ENCODE measurements at places on chromosomes 3 and 15.

GRCh38 chr3:150079029-150079739 lies 108.5 kb upstream of the PFN2 start:
- DNase-seq: peak; percentile 74

- DNase-seq: no peak
These were observed 2.2 kb downstream of the GLT8D1 start for GRCh38 chr3:52703341-52703740.

GRCh38 chr3:61269435-61269834 lies 18.2 kb upstream of the FHIT start:
- DNase-seq: no peak

DNA sequence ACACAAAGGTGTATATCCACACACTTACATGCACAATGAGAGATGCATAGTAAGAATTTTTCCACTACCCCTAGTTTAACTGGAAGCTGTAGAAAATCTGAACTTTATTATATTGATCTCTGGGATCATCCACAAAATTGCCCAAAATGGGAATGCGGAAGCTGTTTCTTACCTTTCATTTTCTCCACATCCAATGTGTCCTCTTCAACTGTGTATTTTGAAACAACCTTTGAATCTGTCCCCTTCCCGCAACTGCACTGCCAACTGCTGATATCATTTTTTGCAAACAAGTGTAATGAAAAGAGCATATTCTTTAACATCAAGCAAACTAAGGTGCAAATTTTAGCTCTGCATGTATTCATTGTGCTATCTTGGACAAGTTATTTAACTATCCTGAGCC lies 427.6 kb upstream of the TPRG1 start:
- no peak for DNase-seq

GRCh38 chr3:165658027-165658426 lies 179.2 kb downstream of the BCHE start:
- DNase-seq: no peak

GRCh38 chr3:148718982-148719862 lies 21.5 kb downstream of the AGTR1 start:
- DNase-seq: peak; percentile 35

DNA sequence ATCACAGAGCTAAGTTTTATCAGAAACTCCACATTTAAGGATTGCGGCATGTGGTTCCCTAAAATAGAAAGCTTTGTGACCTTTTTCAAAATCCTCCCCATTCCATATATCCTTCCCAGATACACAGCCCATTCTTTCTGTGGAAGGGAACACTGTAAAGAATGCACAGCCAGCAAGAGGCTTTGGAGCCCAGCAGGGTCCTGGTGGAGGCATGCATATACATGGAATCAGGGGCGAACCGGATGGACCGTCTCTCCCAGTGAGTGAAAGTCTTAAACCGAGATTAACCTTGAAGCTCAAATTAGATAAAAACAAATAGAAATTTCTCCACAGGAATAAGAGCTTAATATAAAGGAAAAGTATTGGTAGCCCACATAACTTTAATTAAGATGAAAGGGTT lies 436.2 kb upstream of the MDFIC2 start:
- no peak for DNase-seq

DNA sequence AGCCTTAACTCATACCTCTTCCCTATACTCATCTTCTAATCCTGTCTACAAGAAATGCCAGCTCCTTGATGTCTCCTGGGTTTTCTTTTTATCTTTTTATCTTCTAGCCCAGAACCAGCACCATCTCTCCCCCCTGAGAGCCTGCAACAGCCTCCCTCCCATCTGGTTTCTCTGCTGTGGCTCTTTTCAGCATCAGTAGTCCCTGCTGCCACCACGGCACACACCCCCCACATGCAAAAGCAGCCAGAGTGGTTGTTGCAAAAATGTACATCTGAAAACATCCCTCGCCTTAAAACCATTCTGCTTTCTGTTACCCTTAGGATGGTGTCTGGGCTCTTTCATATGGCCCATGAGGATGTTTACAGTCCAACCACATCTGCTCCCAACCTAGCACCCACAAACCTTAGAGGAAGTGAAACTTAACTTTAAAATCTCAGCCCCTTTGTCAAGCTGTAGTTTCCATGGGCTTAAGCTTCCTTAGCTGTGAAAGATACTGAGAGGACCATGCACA lies 775 bp downstream of the TTC21A start:
- DNase-seq: no peak

- DNase-seq: no peak
These were observed 33.2 kb downstream of the ANXA2 start for GRCh38 chr15:60364612-60364924.

GRCh38 chr15:94280301-94280700 lies 48.9 kb downstream of the MCTP2 start:
- no peak for DNase-seq

GRCh38 chr15:49900903-49901235 lies 218.2 kb downstream of the ATP8B4 start:
- DNase-seq: no peak

- DNase-seq: no peak
These were observed 32.5 kb upstream of the TM4SF4 start for GRCh38 chr3:149442043-149442442.

- DNase-seq: no peak
These were observed 8.5 kb downstream of the UACA start for GRCh38 chr15:70754862-70755261.

- DNase-seq: no peak
These were observed 8.7 kb downstream of the ZDHHC19 start for GRCh38 chr3:196202516-196202970.

GRCh38 chr3:43372809-43373559 lies 86.6 kb downstream of the SNRK start:
- DNase-seq: no peak

- DNase-seq: no peak
These were observed 43.6 kb downstream of the PDIA5 start for GRCh38 chr3:123110282-123110975.

- DNase-seq: no peak
These were observed 30.1 kb downstream of the FAIM start for GRCh38 chr3:138638641-138639040.

DNA sequence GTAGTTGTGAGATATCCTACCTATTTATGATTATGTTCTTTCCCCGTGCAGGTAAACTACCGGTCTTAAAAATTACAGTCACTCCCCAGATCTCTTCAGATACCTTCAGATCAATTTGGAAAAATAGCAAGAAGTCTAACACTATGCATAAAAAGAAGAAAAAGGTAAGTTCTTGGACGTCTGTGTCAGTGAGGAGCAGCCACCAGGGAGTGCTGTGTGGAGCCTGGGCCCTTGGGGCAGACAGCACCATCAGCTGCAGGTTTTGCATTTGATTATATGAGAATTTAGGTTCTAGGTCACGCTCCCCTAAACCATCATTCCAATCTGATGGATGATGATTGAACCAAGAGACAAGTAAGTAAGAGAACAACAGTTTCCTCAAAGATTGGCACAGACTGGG lies 8.9 kb upstream of the RNF7 start:
- no peak for DNase-seq

- DNase-seq: no peak
These were observed 3.5 kb upstream of the EFCC1 start for GRCh38 chr3:128997486-128998133.

GRCh38 chr3:190502946-190503345 lies 10.9 kb upstream of the IL1RAP start:
- DNase-seq: no peak

- DNase-seq: no peak
These were observed 178.4 kb upstream of the CDIN1 start for GRCh38 chr15:36400936-36401585.

DNA sequence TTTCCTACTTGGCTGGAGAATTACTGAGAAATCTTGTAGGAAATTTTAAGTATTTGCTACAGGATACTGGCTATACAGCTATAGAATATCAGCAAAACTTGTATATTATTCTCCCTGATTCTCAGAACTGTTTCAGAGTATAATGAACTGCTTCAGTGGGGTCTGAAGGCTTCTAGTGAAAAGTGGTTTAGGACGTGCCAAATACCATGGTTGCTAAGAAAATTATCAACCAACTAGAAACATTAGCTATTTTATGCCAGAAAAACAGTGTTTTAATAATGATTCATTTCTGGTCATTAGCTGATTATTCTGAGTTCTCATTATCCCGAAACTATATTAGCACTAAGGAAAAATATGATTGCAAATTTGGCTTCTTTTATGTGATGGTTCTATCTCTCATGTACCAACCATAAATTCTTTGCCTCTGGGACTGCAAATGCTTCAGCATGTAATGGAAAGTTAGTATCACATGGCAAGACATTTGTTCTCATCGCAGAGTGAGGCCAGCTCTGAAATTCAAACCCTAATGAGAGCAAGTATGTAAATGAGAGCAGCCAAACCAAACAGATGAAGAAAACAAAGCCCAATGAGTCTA lies 11.0 kb upstream of the TSC22D2 start:
- DNase-seq: no peak

DNA sequence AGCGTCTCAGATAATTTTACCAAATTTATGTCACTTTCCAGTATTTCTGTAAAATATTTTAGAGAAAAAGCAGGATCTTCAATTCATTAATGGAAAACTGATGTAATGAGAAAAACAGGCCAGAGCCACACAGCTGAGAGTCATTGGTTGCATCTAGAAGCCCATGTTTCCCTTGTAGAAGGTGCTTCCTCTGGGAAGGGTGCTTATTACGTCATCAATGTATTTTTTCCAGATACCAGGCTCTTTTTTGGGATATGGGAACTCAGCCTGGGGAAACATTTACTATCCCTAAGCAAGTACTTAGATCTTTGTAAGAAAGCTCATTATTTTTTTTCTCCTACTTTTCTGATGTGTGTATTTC lies 89.1 kb upstream of the PHLDB2 start:
- no peak for DNase-seq

DNA sequence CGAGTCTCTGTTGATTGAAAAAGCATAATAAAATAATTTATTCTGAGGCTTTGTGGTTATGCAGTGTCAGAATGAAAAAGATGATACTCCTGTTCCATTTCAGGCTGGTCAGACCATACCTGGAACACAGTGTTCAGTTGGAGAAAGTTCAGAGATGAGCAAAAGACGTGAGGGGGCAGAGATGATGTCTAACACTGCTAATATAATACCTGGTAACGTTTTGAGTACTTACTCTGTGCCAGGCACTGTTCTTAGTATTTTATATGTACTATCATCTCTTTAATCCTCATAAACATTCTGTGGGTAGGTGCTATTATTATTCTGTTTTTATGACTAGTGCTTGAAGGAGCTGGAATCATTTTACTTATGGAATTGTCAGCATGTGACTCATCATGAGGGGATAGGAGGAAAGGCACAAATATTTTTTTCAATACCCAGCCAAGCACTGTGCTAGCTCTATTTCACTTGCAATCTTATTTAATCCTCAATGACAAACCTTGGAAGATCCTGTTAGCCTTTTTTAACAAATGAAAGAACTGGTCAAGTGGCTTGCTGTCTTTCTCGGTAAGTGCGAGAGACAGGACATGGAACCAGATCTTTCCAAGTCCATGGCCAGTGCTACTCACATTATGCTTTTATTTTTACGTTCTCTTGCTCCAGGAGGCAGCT lies 31.8 kb downstream of the IQGAP1 start:
- no peak for DNase-seq

DNA sequence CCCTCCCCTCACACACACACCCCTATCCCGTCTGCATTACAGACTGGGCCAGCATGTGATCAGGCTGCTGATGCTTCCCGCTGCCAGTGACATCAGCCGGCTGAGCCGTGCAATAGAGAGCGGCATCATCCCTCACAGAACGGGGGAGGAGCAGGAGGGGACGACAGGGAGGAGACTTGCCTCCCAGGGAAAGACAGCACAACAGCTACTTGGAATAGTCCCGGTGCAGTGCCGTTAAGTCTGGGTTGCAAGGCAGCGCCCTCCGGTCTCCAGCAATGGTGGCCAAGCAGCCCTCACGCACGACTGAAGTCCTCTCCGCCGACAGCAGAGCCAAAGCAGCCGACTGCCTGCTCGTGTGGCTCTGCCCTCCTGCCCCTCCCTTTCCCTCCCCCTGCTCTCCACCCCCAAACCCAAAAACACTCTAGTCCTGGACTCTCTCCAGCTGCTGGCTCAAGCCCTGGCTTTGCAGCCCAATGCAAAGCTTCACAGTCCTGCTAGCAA lies 31.5 kb upstream of the RPS17 start:
- peak; percentile 40 for DNase-seq

GRCh38 chr3:187725224-187725623 lies 20.0 kb downstream of the BCL6 start:
- no peak for DNase-seq

DNA sequence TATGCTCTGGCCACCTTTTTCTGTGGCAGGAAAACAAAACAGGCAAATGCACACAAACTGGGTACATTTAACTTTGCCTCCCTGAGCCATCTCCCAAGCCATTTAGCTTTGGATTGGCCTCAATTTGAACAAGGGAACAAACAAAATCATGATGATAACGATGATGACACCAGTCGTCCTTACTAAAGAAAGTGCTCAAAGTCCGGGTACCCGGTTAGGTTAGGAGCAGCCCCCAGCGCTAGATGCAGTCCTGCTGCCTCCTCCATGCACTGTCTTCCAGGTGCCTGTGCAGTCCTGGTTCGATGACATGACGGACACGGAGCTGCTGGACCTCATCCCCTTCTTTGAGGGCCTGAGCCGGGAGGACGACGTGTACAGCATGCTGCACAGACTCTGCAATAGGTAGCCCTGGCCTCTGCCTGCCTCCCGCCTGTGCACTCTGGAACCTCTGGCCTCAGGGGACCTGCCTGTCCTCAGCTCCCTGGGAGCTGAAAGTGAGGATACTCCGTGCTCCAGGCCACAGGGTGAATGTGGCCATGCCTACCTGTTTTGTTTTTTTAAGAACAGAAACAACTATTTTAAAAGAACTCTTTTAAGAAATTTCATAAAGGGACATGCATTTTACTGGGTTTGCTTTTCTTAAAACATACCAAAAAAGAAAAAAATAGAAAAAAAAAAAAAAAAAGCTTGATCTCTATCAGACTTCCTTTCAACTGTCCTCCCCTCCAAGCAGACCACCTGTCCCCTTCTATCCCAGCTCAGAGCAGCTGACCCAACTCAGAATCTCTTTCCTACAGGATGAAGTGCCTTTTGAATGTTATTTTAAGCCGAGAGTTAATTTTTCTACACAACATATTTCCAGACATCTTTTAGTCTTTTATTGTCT lies 9.9 kb upstream of the VILL start:
- no peak for DNase-seq

DNA sequence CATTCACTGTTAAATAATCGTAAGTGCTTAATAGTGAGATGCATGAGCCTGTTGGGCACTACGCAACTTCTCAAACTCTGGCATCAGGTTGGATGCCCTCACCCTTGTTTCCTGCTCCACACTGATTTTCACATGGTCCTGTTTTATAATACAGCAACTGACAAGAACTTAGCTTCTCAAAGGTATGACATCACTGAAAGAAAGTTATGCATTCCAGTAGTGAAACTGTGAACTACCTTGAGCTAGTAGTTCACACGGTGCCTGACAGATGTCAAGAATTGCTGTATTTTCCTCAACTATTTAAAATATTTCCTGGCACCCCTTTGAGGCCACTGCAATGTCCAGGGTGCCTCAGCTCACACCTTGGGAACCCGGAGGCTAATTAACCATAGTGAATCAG lies 327.5 kb downstream of the RORA start:
- DNase-seq: no peak

- DNase-seq: no peak
These were observed 5.6 kb downstream of the PPCDC start for GRCh38 chr15:75028991-75029377.

GRCh38 chr15:56292546-56293316 lies 49.1 kb upstream of the RFX7 start:
- no peak for DNase-seq

- DNase-seq: no peak
These were observed 21.6 kb upstream of the GCNT3 start for GRCh38 chr15:59590027-59590426.
